Dermis lymphatic vessel endothelial cell (primary cell): ENCODE measurements at places on chromosomes 11 and 22. TPM values are rescaled to one million over a fixed set of nuclear protein-coding genes. Genes with fewer than 3 reads are reported as not detected.

Gene OR10G4
- not detected in 2 replicates for total RNA-seq

Gene HORMAD2
- not detected in 2 replicates for total RNA-seq

Gene RIMBP3C
- total RNA-seq = 0.11 and 0.17 TPM in 2 replicates

Gene SERPING1
- total RNA-seq = not detected in 2 replicates

Gene SYCE3
- not detected in 2 replicates for total RNA-seq

Gene GTSE1
- 1.3 and 1.5 TPM in 2 replicates for total RNA-seq

Gene NPTXR
- 0.09 and 0.11 TPM in 2 replicates for total RNA-seq

Gene IFITM10
- 0.52 and 0.98 TPM in 2 replicates for total RNA-seq

Gene OR51B2
- not detected in 2 replicates for total RNA-seq

Gene WBP2NL
- 0.11 TPM in 1 of 2 replicates, not detected in the other for total RNA-seq

Gene SCGB1D2
- not detected in 2 replicates for total RNA-seq

Gene TRIM49D1
- total RNA-seq = not detected in 2 replicates

Gene DERL3
- total RNA-seq = 0.17 and 0.33 TPM in 2 replicates

Gene MMP1
- 0.52 and 48.7 TPM in 2 replicates for total RNA-seq
